ENCODE measurements at places on chromosomes 12 and 14.

DNA sequence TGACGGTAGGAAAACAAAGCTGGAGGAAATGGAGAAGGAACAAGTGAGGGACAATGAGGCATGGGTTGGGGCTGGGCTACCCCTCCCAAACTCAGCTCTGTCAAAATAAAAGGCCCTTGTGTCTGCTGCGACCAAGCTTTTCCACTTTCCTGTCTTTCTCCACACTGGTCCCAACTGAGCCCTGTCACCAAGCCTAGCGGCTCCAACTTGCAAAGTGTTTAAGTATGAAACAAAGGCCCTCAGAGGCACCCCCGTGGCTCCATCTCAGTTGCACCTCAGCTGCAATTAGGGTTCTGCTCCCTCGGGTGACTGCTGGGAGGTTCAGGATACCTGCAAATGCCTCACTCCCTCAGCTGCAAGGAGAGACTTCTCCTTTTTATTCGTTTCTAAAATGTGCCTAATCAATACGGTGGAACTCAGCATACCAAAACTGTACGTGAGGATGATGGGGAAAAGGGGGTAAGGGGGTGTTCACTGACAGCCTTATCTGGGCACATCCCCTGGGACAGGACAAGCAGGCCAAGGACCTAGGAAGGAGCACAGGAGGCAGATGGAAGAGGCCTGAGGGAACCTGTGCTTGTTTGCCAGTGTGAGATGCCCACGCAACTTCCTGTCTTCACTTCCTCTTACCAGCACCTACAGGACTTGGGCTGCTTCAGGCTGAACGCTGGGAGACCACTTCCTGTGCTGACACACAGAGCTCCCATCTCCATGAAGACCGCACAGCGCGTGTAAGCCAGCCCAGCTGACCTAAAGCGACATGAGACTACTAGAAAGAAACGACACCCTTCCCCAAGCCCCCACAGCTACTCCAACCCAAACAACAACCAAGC, 8.9 kb downstream of the VAMP1 start:
- DNase-seq: peak; percentile 73

DNA sequence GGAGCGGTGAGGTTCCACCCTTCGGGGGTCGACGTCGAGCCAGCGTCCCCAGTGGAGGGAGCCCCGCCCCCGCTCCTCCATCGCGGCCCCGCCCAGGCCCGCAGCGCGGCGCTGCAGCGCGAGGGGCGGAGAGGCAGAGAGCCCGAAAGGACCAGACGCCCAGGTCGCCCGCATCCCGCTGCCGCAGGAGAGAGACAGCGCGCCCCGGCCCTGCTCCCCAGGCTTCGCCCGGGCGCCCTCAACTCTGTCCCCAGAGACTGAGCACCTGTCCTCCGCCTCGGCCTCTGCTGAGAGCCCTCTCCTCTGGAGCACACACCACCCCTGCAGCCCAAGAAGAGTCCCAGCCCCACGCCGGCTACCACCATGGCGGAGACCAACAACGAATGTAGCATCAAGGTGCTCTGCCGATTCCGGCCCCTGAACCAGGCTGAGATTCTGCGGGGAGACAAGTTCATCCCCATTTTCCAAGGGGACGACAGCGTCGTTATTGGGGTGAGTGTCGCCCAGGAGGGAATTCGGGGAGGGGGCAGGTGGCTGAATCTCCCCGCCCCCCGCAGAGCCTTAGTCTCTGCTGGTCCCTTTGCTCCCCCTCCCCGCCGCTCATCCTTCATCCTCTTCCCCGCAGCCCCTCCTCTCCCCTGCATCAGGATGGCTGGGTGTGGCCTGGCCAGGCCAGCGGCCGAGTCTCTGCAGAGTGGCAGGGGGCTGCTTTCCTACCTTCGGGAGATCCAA, at the start of gene KIF5A:
KIF5A (plus strand) TSS at position 136 of the 732 bp plus-strand sequence; CDS start at position 364, 228 bp downstream.
- DNase-seq: peak; percentile 65

- DNase-seq: no peak
Measured at GRCh38 chr12:78192979-78193378, 362.3 kb downstream of the NAV3 start.

- no peak for DNase-seq
Measured at GRCh38 chr14:62745496-62745895, 299.8 kb downstream of the KCNH5 start.

DNA sequence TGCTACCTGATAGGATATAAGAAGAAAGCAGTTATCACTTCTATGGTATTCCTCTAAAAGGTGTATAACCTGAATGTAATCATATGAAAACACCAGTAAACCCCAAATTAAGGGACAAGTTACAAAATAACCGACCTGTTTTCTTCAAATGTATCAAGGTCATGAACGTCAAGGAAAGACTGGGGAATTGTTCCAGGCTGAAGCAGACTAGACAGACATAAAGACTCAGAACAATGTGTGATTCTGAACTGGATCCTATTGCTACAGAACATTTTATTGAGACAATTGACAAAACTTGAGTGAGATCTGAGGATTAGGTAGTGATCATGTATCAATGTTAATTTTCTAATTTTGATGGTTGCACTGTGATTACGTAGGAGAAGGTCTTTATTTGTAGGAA, 15.4 kb upstream of the LRP6 start:
- no peak for DNase-seq

DNA sequence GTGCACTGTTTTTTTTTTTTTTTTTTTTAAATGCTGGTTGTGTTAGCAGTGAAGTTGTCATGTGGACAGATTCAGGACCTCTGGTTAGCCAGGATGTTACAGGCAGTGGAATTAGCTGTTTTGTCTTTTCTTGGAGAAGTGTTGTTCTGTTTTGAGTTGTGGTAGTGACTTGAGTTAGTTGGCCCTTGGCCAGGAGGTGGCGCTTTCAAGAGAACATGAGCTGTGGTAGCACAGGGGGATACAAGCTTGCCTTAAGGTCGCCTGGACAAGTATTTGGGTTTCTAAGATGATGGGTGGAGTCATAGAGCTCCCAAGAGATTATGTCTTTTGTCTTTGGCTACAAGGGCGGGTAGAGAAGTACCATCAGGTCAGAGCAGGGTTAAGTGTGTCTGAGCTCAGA, 33.3 kb upstream of the CCDC198 start:
- DNase-seq: peak; percentile 5

DNA sequence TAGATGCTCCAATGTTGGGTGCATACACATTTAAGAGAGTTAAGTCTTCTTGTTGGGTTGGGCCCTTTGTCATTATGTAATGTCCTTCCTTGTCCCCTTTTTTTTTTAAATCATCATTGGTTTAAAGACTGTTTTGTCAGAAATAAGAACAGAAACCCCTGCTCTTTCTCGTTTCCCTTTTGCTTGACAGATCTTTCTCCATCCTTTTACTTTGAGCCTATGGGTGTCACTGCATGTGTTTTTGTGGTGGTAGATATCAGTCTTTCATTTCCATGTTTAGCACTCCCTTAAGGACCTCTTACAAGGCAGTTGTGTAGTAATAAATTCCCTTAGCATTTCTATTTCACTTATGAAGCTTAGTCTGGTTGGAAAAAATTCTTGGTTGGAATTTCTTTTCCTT, 47.4 kb downstream of the RTN1 start:
- no peak for DNase-seq

- no peak for DNase-seq
Measured at GRCh38 chr12:110763583-110763982, 20.9 kb upstream of the PPP1CC start.

DNA sequence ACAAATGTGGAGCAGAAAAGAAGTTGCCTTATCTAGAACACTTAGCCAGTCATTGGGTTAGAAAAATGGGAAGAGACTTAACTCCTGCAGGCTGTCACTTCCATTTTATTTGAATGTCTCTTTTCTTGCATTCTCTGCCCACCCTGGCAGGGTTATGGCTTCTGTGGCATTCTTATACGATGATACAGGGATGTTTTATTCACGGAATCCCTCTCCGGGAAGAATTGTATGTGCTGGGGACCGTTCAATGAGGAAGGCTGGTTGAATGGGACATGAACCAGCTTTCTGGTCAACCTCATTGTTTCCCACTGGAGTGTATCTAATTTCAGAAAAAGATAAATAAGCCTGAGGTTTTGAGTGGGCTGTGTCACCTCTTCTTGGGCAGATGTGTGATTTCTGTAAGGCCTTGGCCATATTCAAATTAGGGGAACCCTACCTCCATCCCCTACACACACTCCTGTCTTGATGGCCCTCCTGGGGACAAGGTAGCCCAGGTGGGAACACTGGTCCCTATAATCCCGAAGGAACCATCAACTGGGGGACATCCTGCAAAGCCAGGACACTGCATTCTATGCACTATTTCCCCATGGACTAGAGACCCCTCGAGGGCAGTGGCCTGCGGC, 174.8 kb upstream of the GSC start:
- DNase-seq: no peak

DNA sequence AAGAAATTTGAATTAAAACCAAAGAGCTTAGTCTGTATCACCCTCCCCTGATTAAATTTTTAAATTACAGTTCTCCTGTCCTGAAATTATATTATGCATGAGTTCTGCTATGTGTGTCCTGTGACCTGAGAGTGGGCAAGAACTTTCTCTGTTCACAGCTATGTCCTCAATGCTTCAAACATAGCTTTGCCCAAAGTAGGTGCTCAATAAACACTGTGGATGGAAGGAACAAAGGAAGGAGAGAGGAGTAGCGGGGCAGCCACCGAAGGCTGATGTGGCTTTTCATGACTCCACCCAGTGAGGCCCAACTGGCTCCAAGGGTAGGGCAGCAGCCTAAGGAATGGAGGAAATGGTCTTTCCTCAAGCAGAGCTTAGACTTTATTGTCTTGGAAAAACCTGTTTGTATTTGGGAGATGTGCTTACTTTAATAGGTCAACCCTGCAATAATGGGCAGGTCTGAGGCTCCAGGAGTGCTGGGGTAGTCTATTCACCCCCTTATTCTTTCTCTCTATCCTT, 7.6 kb upstream of the MARK3 start:
- DNase-seq: no peak

DNA sequence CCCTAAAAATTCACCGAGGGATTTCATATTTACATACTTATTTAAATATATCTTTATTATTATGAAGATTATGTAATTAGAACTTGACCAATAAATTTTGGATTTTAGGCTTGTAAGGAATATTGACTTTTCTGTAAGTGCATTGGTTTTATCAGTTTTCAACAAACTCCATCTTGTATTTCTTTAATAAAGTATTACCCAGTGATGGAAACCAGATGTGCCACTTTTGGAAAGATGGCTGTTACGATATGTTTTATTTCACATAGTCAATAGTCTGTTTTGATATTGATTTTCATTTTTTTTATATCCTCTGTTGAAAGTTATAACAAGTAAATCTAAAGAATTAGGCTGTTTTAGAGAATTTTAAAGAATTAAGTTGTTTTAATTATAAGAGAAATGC, 1.8 kb downstream of the MON2 start:
- no peak for DNase-seq

DNA sequence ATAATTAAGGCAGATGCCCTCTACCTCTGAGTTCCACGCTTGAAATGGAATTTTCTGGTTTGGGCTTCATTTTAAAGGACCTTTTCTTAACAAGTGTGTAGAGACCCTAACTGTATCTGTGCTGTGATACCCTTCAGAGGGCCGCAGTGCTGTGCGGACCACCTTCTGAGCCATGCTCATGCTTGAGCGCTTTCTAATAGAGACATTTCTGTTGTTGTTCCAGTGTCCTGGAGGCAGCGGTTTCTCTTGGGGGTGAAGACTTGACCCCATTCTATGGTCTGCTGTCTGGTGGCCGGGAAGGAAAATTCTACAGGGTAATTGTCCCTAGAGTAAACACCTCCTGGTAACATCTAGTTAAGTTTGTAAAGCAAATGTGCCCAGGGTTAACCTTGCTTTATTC, 46.7 kb upstream of the BCL7A start:
- no peak for DNase-seq
